Activated CD4-positive, CD25-positive, alpha-beta regulatory T cell treated with anti-CD3 and anti-CD28 coated beads, Interleukin-2, amount 50 U/mL, for 16 hours (primary cell): ENCODE measurements at places on chromosomes 5 and 9.

DNA sequence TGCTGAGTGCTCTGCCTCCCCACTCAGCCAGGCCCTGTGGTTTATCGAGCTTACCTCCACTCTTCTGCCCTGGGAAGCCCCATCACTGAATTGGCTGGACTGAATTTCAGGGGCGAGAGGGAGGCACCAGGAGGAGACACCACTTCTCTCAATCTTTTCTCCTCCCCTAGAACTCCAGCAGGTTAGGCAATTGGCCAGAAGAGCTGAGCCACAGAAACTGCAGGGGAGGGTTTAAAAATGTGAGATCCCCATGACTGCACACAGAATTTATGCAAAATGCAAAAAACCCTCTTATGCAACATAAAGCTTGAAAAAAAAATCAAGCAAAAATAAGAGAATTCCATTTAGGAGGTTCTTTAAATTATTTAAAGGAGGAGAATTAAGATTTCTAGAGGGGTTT is 29.9 kb downstream of the TUT7 start:
- DNase-seq, result no peak

- no peak for DNase-seq
These were observed 623.5 kb downstream of the PRR16 start for GRCh38 chr5:121087560-121087959.

- no peak for DNase-seq
These were observed 26.0 kb downstream of the SLC31A2 start for GRCh38 chr9:113176803-113177202.

- no peak for DNase-seq
These were observed 329.6 kb downstream of the SLCO4C1 start for GRCh38 chr5:101966476-101966875.

- no peak for DNase-seq
These were observed 582.4 kb upstream of the C9orf72 start for GRCh38 chr9:28155671-28156070.

GRCh38 chr5:158060212-158060611 is 201.3 kb upstream of the CLINT1 start:
- DNase-seq, result no peak

GRCh38 chr5:72883850-72884249 is 67.4 kb downstream of the TNPO1 start:
- no peak for DNase-seq

- DNase-seq, result peak; percentile 35
These were observed 7.0 kb upstream of the EBF1 start for GRCh38 chr5:159106569-159107282.

- DNase-seq, result no peak
These were observed 122.6 kb upstream of the KLF4 start for GRCh38 chr9:107612136-107612535.

GRCh38 chr9:98074115-98074990 is 17.8 kb downstream of the NANS start:
- peak; percentile 42 for DNase-seq
